ENCODE measurements at places on chromosomes 16 and 17. TPM values are rescaled to one million over a fixed set of nuclear protein-coding genes. Genes with fewer than 3 reads are reported as not detected.

The RNF112 gene
- 6.9 TPM for total RNA-seq

DNA sequence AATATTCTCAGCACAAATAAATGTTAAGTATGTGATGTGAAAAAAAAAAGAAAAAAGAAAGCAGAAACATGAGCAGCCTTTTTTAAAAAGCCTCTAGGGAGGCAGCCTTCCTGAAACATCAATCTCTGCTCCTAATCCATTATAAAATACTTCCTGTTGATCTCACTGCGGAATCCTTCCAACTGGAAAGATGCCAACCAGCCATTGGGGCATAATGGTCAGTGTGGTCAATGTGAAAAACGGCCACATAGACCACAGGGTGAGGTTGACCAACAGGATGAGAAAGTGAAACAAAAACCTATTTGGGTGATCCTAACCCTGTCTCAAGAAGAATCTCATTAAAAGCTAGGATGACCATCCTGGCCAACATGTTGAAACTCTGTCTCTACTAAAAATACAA lies 26.1 kb upstream of the ABCA8 start:
- no peaks in the 10 kb centered on the region for H3K27me3 ChIP-seq
- H3K4me1 ChIP-seq: no peaks in the 10 kb centered on the region
- H3K27ac ChIP-seq: no peak overlapping the region
- no peak overlapping the region for H3K4me3 ChIP-seq
- no peaks in the 10 kb centered on the region for H3K36me3 ChIP-seq

The DHX38 gene
- 62.3 TPM for total RNA-seq

The ADGRG3 gene
- 3.9 TPM for total RNA-seq

- H3K27me3 ChIP-seq: no peaks in the 10 kb centered on the region
- H3K27ac ChIP-seq: no peak overlapping the region
- H3K4me3 ChIP-seq: peak overlapping the region; percentile 71
Observed at GRCh38 chr17:57256708-57257112, 387 bp downstream of the MSI2 start.

- peak overlapping the region; percentile 54 for H3K27ac ChIP-seq
- H3K27me3 ChIP-seq: no peaks in the 10 kb centered on the region
- no peaks in the 10 kb centered on the region for H3K36me3 ChIP-seq
Observed at GRCh38 chr17:59373882-59374495, 42.5 kb downstream of the YPEL2 start.

The CCL16 gene
- total RNA-seq: 0.18 TPM

DNA sequence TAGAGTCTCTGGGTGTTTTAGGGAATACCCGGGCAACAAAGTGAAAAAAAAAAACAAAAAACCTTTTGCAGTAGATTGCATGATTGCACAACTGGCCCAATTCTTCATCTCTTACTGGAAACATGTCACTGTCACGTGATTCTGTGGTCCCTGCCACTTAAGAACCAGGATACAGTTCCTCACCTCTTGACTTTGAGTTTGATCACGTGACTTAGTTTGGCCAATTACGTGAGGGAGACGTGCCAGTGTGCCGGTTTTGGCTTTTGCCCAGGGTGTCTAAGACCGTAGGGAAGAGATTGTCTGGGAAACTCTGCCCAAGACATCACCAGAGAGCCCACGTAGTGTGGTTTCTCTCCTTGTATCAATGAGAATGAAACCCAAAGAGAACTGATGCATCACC lies 88.7 kb downstream of the GRIN2A start:
- no peak overlapping the region for H3K4me3 ChIP-seq
- no peaks in the 10 kb centered on the region for H3K4me1 ChIP-seq
- no peaks in the 10 kb centered on the region for H3K27me3 ChIP-seq
- DNase-seq: no peak
- H3K36me3 ChIP-seq: no peaks in the 10 kb centered on the region

- no peaks in the 10 kb centered on the region for H3K4me1 ChIP-seq
- H3K36me3 ChIP-seq: no peaks in the 10 kb centered on the region
- no peak for DNase-seq
- no peak overlapping the region for H3K4me3 ChIP-seq
- H3K27ac ChIP-seq: no peak overlapping the region
- no peaks in the 10 kb centered on the region for H3K27me3 ChIP-seq
Observed at GRCh38 chr16:83698964-83699363, 108.8 kb upstream of the HSBP1 start.

DNA sequence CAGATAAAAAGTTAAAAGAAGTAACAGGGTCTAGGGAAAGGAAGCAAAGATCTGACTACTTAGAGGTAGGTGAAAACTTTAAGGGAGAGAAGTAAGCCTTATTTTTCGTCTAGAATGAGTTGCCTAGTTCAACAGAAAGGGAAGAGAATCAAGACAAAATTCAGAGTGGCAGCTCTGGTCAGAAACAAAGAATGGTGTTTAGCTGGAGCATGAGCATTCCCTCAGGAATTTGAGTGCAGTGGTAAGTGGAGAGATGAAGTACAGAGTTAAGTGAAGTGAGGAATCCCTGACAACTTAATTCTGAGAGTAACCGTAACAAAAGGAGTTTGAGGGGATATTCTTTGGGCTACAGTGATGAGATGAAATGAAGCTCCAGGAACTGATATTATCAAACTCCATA lies 11.5 kb downstream of the SMG6 start:
- H3K27ac ChIP-seq: no peak overlapping the region
- H3K4me1 ChIP-seq: no peaks in the 10 kb centered on the region
- H3K36me3 ChIP-seq: peaks cover 56% of the 10 kb centered on the region
- H3K27me3 ChIP-seq: no peaks in the 10 kb centered on the region

DNA sequence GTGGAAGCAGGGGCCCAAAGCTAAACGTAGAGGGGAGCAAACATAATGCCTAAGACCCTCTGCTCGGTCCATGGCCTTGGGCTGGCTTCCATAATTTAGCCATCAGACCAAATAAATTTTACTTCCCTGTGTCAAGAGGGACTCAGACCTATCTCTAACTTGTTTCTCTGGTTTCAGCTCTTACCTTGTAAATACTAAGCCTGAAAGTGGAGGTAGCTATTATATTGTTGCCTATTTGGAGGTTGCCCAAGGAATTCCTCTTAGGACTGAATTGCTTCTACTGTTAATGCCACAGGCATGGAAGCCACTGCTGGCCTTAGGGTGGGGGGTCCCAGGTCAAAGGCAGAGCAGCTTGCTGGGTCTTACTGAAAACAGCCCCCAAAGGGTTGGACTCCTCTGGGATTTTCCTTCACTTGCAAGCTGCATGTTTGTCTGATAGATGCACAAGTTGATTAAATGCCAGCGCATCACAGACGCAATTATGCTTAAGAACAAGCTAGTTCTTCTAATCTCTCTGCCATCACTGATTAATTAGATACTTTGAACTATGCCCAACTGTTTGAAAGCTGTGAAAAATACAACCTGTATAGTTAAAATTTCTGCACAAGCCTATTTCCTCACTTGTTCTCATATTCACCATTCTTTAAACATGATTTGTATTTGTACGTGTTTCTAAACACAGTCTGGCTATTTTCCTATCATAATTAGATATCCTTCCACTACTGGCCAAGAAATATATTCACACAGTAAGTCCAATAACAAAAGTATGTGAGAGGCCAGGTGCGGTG lies 67.9 kb upstream of the HAS3 start:
- no peaks in the 10 kb centered on the region for H3K4me1 ChIP-seq
- H3K36me3 ChIP-seq: peaks cover 12% of the 10 kb centered on the region
- H3K27ac ChIP-seq: no peak overlapping the region

DNA sequence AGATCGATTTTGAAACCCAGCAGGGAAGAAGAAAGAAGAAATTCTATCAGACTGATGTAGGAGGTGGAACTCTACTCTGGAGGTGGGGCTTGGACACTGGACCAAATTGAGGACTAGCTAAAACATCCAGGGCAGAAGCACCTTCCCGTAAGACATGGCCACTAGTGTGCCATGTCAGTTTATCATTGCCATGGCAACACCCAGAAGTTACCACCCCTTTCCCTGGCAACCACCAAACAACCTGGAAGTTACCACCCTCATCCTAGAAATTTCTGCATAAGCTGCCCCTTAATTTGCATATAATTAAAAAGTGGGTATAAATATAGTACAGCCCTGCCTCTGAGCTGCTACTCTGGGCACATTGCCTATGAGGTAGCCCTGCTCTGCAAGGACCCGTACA lies 66.7 kb downstream of the NACA2 start:
- H3K4me1 ChIP-seq: peaks cover 7% of the 10 kb centered on the region
- no peak overlapping the region for H3K27ac ChIP-seq
- H3K27me3 ChIP-seq: no peaks in the 10 kb centered on the region
- DNase-seq: no peak
- H3K36me3 ChIP-seq: no peaks in the 10 kb centered on the region

- no peaks in the 10 kb centered on the region for H3K36me3 ChIP-seq
- H3K27me3 ChIP-seq: no peaks in the 10 kb centered on the region
- H3K27ac ChIP-seq: no peak overlapping the region
- no peak overlapping the region for H3K4me3 ChIP-seq
- H3K4me1 ChIP-seq: no peaks in the 10 kb centered on the region
- no peak for DNase-seq
Observed at GRCh38 chr16:2859686-2860265, 1.8 kb upstream of the PRSS22 start.

GRCh38 chr17:57631871-57632270 lies 113.2 kb downstream of the CCDC182 start:
- H3K4me3 ChIP-seq: no peak overlapping the region
- no peaks in the 10 kb centered on the region for H3K36me3 ChIP-seq
- H3K27me3 ChIP-seq: no peaks in the 10 kb centered on the region

DNA sequence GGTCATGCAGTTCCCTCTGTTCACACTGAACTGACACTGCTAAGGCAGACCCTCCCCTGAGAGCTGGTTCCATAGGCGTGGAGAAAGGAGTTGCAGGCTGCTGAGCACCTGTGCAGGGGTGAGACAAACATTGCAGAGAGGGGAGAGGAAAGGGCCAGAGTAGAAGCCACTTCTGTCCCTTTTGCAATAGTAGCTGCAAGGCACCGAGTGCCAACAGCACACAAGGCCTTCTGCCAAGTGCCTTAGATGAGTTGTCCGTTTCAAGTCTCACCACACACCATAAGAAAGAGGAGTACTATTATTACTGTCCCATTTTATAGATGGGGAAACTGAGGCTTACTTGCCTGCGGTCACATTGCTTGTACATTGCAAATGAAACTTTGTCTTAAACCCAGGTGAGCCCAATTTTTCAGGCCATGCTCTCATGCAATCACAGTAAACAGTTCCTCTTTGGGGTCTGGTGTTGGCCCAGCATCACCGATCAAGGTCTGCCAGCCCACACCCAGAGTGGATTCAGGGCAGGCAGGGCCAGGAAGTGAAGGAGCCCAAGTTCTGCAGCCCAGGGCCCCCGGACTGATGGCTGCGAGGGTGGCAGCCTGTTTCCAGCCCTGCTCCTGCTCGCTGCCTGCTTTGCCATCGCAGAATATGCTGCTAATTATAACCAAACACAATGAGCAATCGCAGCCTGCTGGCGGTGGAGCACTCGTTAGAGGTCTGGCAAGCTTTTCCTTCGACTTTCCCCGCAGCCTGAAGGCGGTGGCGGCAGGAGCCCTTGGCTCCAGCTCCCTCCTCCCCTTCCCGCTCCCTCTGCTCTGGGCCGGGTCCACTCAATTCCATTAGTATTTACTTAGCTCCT lies 36.8 kb upstream of the DYNLL2 start:
- DNase-seq: no peak
- H3K4me1 ChIP-seq: no peaks in the 10 kb centered on the region
- no peak overlapping the region for H3K27ac ChIP-seq
- no peaks in the 10 kb centered on the region for H3K36me3 ChIP-seq

The SLFN14 gene
- 2.3 TPM for total RNA-seq

- H3K4me3 ChIP-seq: no peak overlapping the region
- H3K4me1 ChIP-seq: peaks cover 27% of the 10 kb centered on the region
- no peak for DNase-seq
- no peaks in the 10 kb centered on the region for H3K27me3 ChIP-seq
- H3K27ac ChIP-seq: no peak overlapping the region
Observed at GRCh38 chr16:14239791-14240190, 168.7 kb downstream of the MRTFB start.

GRCh38 chr17:6509031-6509771 lies 47.2 kb downstream of the PITPNM3 start:
- DNase-seq: no peak
- H3K27me3 ChIP-seq: no peaks in the 10 kb centered on the region
- no peak overlapping the region for H3K27ac ChIP-seq
- no peaks in the 10 kb centered on the region for H3K36me3 ChIP-seq
- no peaks in the 10 kb centered on the region for H3K4me1 ChIP-seq

GRCh38 chr17:8447799-8448198 lies 12.1 kb downstream of the NDEL1 start:
- DNase-seq: no peak
- no peak overlapping the region for H3K4me3 ChIP-seq
- peaks cover 32% of the 10 kb centered on the region for H3K36me3 ChIP-seq
- no peak overlapping the region for H3K27ac ChIP-seq
- H3K27me3 ChIP-seq: no peaks in the 10 kb centered on the region

The EPX gene
- not detected for total RNA-seq

DNA sequence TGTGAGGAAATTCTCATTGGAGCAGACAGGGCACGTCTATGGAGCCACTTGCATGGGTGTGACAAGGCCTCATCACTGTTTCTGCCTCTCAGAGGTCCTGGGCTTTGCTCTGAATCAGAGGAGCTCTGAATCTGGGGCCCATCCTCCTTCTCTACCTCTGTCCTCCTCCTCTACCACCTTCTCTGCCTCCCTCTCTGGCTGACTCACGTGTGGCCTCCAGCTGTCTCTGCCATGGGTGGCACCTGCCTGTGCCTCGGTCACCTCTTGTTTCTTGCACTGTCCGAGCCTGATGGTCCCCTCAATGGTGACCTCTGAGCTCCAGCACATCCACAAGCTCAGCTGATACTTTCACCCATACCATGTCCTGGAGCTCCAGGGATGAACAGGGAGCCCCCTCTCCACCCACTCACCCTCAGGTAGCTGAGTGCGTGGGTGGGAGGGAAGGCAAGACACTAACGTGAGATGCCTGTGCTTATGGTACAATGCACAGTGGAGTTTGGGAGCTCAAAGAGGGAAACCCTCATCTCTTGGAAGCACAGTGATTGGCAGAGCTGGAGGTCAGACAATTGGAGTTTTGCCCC lies 116.4 kb upstream of the CRHR1 start:
- H3K4me1 ChIP-seq: no peaks in the 10 kb centered on the region
- H3K27me3 ChIP-seq: no peaks in the 10 kb centered on the region
- no peaks in the 10 kb centered on the region for H3K36me3 ChIP-seq
- no peak overlapping the region for H3K27ac ChIP-seq
- H3K4me3 ChIP-seq: no peak overlapping the region

GRCh38 chr17:54948380-54948779 lies 20.1 kb downstream of the COX11 start:
- no peaks in the 10 kb centered on the region for H3K4me1 ChIP-seq
- H3K27ac ChIP-seq: no peak overlapping the region
- no peak overlapping the region for H3K4me3 ChIP-seq
- no peak for DNase-seq
- no peaks in the 10 kb centered on the region for H3K27me3 ChIP-seq

GRCh38 chr17:82899941-82900340 lies 60.1 kb upstream of the ZNF750 start:
- DNase-seq: no peak
- H3K27ac ChIP-seq: no peak overlapping the region
- no peaks in the 10 kb centered on the region for H3K27me3 ChIP-seq
- H3K4me1 ChIP-seq: no peaks in the 10 kb centered on the region
- no peak overlapping the region for H3K4me3 ChIP-seq

GRCh38 chr16:3650631-3651265 lies 3.7 kb upstream of the DNASE1 start:
- DNase-seq: peak; percentile 44
- H3K36me3 ChIP-seq: peaks cover 22% of the 10 kb centered on the region
- no peak overlapping the region for H3K27ac ChIP-seq

The C16orf86 gene
- 6.1 TPM for total RNA-seq

The CLEC19A gene
- total RNA-seq: not detected

The RNF227 gene
- total RNA-seq: 8.0 TPM
